ENCODE measurements at places on chromosomes 4 and X.

GRCh38 chrX:9538544-9539045 lies 73.7 kb downstream of the TBL1X start:
- DNase-seq: no peak

GRCh38 chr4:122712782-122713181 lies 19.7 kb upstream of the BBS12 start:
- no peak for DNase-seq

- DNase-seq: peak; percentile 8
These were observed 93.0 kb downstream of the TSPAN7 start for GRCh38 chrX:38654302-38654701.

- DNase-seq: no peak
These were observed 39.5 kb downstream of the USP46 start for GRCh38 chr4:52619591-52619931.

GRCh38 chr4:89929425-89930159 lies 34.9 kb downstream of the MMRN1 start:
- DNase-seq: peak; percentile 8

DNA sequence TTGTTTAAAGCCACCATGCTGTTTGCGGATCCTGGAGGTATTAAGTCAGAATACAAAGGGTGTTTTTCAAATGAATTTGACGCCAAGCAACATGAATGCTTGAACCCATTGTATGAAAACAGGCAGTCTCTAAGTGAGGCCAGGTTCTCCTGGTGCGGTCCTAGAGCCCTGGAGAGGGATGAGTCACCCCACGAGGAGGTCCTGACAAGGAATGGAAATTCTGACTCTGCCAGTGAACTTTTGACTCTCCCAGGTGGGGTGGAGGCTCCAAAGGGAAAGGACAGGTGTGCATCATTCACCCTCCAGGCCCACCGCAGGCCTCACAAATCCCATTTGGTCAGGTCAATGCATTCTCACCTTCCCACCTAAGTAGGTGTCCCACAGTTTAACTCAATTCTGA lies 1.5 kb downstream of the TRIM2 start:
- no peak for DNase-seq

DNA sequence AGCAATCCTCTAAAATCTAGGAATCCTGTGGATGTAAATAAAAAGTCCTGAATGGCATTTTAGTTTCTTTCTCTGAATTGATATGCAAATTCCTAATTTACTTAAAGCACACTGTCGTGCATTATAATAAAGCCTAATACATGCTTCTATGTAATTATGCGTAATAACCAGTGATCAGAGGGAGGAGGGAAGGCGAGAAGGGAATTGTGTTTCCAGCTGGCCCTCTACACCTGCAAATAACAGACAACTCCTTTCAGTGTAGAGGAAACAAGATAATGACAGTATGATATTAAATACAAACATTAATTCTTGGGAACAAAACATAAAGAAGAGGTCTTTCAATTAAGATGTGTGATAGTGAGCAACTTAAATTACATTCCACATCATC lies 419.6 kb upstream of the LCORL start:
- no peak for DNase-seq

GRCh38 chr4:72218953-72219352 lies 187.2 kb downstream of the NPFFR2 start:
- DNase-seq: no peak

- DNase-seq: no peak
These were observed 81.4 kb upstream of the CPEB2 start for GRCh38 chr4:14920759-14921320.

DNA sequence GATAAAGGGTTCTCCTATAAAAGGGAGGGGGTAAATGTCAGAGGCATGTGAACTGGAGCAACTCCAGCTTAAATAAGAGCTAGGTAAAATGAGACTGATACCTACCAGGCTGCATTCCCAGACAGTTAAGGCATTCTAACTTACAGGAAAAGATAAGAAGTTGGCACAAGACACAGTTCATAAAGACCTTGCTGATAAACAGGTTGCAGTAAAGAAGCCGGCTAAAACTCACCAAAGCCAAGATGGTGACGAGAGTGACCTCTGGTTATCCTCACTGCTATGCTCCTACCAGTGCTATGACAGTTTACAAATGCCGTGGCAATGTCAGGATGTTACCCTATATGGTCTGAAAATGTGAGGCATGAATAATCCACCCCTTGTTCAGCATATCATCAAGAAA lies 13.1 kb upstream of the SULT1B1 start:
- DNase-seq: no peak

DNA sequence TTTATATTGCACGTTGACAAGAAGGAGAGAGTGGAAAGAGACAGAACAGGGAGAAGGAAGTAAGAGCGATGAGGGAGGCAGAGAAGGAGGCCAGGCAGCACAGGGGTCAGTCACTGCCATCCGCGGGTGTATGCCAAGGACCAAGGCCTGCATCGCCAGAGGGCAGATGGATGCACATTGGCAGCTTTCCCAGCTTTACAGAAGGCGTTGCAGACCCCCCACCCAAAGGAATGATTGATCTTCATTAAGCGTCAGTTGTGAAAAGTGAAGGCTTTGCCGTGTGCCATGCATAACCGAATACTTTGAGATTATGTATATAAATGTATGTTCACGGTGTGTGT lies 21.6 kb downstream of the PIGG start:
- no peak for DNase-seq

GRCh38 chr4:123386609-123387008 lies 10.0 kb upstream of the SPRY1 start:
- no peak for DNase-seq

GRCh38 chrX:123201720-123202119 lies 17.6 kb downstream of the GRIA3 start:
- no peak for DNase-seq

DNA sequence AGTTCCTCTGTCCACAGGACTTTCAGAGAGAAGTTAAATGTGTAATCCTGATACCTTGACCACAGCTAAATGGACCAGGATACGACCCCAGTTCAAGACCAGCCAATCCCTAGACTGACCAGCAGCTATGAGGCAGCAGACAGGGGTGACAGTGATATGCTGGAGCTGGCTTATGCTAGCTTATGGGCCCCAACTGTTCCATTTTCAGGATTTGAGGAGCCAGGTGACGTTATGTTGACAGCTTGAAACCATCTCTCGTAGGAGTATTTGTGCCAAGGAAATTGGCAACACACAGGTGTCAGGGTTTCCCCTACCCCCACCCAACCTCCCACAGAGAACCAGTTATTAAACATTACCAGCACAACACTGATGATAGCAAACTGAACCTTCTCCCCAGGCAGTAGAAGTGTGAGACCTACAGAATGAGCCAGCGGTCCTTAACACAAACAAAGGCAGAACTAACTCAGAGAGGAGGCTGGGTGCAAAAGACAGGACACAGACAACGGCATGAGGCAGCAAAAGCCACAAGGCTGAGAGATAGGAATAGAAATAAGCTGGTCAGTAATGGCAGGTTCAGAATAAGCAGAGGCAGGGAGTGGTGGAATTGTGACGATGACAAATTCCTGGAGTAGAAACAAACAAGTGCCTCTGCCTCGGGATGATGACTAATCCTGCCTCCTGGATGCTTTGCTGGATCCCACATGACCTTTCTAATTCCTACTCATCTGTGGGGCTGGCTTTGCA lies 85.6 kb upstream of the CPEB2 start:
- no peak for DNase-seq

DNA sequence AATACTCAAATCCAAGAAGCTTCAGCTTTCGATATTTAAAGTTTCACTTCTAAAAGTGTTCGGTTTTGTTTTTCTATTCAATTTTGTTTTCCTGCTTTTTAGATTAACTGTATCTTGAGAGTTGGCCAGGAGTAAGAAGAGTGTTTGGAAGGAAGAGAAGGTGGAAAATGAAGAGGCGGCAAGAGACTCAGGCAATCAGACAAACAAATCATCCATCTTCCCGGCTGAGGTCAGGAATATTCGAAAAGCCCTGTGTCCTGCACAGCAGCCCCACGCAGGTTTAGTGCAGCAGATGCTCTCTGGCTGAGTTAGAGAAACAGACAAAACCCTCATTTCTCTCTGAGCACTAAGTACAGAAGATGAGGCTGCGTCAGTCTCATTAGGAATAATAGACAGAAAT lies 330.3 kb upstream of the NOCT start:
- DNase-seq: no peak

DNA sequence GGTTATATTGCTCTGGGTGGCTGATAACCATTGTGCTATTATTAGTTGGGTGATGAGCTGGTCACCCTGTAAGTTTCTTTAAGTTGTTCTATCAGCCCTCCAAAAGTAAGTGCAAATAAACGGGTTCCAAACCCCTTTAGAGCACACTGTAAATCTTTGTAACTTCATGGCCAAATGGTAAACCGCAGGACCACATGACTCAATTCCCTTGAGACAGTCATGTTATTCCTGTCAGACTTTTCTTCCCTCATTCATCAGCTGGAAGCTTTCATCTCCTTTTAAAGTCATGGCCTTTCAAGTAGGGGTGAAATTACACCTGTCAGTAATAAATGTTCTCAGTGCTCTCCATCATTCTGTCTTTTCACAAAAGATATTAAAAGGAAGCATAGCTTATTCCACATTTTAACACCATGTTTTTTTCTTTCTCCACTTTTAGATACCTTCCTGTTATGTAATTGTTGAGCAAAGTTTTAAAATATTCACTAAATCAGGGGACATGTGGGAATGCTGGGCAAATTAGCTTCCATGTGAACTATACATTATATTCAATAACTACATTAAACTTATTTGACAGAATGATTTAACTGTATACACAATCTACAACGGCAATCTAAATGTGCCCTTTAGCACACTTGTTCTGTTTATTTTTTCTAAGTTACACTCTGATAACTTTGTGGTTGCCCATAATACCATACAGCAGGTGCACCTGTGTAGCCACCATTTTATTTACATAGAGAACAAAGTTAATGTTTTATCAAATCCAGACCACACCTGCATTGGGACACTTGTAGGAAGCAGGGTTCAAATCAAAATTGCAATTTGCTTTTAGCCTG lies 275.5 kb downstream of the CFAP299 start:
- DNase-seq: no peak

- DNase-seq: no peak
These were observed 245.9 kb downstream of the AFAP1 start for GRCh38 chr4:7693711-7694110.

- DNase-seq: no peak
These were observed 327.0 kb upstream of the DKK2 start for GRCh38 chr4:107363125-107363524.

DNA sequence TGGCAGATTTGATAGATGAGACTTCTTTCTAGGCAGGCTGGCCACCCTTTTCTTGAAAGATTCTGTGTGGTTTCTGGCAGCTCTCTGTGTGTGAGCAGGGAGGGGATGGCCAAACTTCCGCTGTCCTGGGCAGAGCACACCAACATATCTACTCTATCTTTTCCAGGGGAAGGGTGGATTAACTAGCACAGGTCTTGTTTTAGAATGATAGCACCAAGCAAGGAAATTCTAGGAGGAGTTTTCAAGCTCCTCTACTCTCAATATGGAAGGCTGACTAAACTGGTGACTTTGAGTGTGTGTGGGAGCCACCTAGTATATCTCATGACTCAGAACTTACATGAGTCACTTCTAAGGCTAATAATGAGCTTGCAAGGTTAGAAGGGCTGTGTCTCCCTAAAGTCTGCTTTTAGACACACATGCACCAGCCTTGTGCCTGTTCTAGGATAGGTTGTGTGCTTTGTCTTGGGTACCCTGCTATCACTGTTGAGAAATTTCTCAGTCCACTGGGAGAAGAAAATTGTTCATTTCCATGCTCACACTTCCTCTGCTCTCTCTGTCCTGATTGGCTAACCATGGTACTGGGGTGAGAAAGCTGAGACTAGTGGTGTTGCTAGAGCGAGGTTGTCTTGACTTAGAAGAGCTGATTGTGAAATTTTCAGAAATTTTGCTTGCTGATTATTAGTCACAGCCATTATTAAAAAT lies 72.9 kb downstream of the YIPF6 start:
- DNase-seq: no peak

GRCh38 chr4:155392481-155393184 lies 15.9 kb upstream of the MAP9 start:
- DNase-seq: no peak

DNA sequence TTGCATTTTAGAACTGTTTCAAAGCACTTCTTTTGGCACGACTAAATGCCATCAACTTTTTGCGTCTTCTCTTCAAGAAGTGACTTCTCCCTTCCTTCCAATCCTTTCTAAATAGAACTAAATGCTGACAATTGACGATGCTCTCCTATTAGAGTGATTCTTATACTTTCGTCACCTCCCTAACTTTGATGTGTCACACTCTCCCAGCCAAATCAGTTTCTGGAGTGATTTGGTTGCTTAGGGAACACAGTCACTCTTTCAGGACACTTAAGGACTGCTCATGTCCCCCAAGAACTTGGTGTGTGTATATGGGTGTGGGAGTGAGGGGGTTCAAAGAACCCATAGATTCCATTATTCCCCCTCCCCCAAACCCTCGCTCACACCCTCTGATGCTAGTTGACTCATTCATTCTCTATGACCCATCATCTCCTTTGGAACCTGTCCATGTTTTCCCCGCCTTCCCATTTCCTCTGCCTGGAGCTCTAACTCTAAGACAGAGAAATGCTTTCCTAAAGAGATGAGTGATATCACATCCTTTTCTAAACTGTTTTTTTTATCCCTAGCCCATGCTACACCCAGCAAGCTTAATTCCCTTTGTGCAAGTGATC lies 26.8 kb upstream of the AREG start:
- DNase-seq: no peak

- DNase-seq: no peak
These were observed 350.8 kb downstream of the FBXO8 start for GRCh38 chr4:173932701-173933100.

DNA sequence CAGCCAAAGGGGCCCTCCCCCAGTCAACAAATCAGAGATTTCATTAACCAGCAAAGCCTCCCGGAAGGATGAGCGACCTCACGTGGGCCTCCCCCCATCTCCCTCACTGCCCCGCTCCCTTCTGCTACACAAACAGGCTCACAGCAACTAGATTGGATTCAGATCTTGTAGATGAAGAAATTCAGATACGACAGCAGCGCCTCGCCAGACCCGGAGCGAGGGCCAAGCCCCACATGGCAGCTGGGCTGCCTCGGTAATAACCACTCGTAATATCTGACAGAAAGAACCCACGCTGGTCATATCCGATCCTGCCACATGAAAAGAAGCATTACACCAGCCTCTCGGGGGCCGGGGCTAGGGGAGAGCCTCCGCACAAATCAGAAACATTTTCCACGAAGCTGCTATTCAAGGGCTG lies 581.3 kb downstream of the BCOR start:
- DNase-seq: no peak

DNA sequence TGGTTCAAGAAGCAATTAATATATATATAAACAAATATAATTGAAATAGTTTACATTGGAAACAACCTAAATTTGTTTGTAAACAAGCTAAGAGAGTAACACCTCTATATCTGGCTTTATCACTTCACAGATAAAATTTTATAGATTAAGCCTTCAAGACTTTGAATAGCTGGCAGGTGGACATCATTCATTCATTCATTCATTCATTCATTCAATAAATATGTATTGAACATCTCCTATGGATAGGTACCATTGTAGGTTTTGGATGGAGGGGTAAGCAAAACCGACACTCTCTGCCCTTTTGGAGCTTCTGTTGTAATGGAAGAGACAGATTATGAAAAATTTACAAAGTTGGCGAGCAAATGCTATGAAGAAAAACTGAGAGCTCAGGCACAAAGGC lies 35.2 kb downstream of the GUCY1A1 start:
- no peak for DNase-seq

GRCh38 chr4:141388481-141388880 lies 167.8 kb downstream of the ZNF330 start:
- DNase-seq: peak; percentile 4

All from spinal cord (tissue), 10 donors.